Activated naive CD8-positive, alpha-beta T cell treated with anti-CD3 and anti-CD28 coated beads, Interleukin-2, amount 50 U/mL, for 16 hours (primary cell): ENCODE measurements at places on chromosomes 4 and X.

DNA sequence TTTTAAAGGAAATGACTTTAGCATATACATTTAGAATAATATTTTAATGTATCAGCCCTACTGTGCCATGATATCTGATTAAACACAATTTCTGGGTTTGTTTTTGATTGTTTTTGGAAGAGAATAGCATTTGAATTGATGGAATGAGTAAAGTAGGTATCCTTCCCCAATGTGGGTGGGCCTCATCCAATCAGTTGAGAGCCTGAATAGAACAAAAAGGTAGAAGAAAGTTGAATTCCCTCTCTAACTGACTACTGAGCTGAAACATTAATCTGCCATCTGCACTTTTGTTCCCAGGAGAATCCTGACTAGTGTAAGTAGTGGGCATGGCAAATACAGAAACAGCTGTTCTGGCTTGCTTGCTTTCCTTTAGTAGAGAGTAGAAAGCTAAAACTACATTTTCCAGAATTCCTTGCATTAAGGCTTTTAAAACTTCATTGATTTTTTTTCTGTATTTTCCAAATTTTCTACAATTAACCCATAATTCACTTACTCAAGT, 9.7 kb upstream of the SEC24D start:
- DNase-seq, result no peak

DNA sequence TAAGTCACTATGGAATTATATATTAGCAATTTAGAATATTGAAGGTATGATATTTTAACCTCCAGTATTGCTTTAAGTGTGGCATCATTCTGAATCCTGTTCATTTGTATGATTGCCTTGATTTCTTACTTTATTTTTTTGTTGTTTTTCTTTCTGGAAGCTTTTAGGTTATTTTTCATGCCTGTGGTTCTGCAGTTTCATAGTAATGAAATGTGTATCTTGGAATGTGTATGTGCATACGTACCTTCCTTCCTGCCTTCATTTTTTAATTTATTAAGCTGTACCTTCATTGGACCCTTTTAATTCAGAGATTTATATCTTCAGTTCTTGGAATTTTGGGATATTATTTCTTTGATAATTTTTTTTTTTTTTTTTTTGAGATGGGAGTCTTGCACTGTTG, 22.1 kb downstream of the CPEB2 start:
- DNase-seq, result no peak

DNA sequence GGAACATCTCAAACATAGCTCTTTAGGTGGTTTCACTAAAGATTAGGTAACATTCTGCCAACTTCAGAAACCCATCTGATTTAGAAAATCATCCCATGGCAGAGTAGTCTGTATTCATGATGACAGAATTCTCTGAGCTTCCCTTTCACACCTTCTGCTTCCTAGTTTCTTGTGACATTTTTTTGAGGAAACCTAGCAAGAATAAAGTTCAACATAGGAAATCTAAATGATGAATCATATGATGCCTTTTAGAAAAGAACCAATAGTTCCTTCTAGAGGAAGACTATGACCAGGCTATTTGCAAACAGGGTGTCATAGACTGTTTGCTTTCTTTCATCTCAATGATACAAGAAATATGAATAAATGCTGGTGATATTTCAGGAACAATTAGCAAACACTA, 49.8 kb upstream of the CAMK2D start:
- DNase-seq, result no peak

GRCh38 chr4:18512718-18513117, 491.2 kb upstream of the LCORL start:
- DNase-seq, result no peak

- DNase-seq, result no peak
Observed at GRCh38 chrX:131977619-131978018, 45.5 kb upstream of the STK26 start.

DNA sequence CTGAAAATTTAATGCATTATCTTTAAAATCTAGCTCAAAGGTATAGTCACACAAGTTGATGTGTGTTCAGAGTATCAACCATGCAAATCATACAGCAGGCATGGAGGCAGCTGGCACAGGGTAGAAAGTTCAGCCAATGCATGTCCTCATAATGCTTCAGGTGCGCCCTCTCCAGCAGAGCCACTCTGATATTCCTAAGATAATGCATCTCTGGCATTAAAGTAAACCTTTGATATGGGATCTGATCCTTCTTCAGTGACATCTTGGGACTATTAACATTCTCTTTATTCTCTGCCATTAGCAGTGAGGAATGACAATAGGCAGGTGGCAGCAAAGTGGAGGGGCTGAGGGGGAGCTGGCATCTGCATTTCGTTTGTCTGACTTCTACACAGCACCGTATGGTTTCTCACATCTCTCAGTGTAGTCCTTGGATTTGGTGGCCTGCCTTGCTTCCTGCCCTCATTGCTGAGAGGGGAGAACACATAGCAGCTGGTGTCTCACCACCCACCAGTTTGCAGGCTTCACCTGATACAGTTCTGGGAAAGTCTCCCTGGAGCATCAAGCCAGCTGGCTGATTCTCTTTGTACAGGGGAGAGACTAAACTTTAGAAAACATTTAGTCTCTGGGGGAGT, 168.7 kb upstream of the TBC1D9 start:
- DNase-seq, result no peak

DNA sequence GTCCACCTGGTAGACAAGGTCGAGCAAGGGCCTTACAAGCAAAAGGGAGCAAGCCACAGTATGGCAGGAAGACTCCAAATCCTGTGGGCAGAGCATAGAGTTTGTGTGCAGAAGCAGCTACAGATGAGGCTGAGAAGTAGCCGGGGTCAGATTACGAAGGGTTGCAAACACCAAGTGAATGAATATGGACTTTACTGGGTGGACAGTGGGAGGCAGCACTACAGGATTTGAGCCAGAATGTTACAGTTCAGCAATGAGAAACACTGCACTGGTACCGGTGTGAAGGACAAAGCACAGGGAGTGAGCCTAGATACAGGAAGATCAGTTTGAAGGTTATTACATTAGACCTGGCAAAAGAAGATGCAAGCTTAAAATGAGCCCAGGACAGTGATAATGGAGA, 46.1 kb upstream of the HOPX start:
- DNase-seq, result no peak

DNA sequence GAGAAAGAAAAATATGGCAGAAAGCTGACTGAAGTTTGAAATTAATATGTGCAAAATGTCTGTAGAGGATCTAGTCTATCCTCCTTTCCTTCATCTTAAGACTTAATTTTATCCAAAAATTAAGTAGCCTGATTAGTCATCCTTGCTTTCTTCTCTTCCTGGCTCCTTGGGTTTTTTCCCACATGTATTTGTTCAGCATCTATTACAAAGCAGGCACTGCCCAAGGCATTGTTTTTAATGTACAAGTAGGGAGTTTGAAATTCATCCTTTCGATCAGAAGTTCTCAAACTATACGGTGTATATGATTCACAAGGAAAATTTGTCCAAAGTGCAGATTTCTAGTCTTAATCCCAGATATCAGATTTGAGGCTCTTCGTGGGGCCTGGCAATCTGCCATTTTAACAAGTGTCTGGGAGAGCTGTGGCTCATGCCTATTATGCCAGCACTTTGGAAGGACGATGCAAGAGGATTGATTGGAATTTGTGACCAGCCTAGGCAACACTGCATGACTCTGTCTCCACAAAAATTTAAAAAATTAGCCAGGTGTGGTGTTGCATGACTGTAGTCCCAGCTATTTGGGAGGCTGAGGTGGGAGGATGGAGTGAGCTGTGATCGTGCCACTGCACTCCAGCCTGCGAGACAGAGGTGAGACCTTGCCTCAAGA, 19.4 kb upstream of the YTHDC1 start:
- DNase-seq, result no peak

DNA sequence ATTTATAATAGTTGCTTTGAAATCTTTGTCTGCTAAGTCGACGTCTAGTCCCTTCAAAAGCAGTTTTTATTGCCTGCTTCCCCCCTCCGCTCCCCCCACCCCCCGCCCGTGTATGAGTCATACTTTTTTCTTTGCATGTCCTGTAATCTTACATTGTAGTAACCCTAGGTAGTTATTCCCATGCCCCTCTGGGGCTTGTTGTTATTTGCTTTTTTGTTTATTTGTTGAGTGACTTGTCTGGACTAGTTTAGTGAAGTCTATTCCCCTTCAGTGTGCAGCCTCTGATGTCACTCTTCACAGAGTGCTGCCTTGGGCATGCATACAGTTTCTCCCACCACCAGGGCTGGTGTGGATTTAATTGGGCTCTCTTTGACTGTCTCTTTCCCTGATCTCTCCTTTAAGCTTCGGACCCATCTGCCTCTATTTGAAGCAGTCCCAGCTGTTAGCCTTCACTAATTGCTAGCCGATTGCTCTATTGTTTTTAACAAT, 86.2 kb downstream of the PPEF1 start:
- DNase-seq, result no peak

- no peak for DNase-seq
Observed at GRCh38 chr4:148934926-148935578, 492.8 kb upstream of the NR3C2 start.

GRCh38 chr4:41256740-41257256, at the start of gene UCHL1:
Gene UCHL1 (plus strand): TSS chr4:41256928. CDS start chr4:41256977, 49 bp downstream.
- DNase-seq, result no peak

GRCh38 chr4:114085611-114086345, 106.3 kb upstream of the ARSJ start:
- DNase-seq, result no peak

DNA sequence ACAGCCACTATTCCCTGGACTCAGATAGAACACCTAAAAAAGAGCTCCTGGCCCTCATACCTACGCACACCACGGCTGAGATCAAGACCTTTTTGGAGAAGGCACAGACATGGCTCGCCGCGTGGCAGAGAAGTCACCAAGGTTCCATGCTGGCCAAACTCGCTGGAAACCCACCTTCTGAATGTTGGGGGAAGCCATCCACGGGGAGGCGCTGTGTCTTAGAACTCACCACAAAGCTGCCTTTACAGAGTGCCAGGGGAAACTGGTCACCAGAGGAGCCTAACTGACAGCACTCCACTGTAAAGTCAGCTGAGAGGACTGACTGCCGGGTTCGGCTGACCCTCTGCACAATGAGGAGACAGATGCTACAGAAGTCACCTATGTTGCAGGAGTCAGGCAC, 97.9 kb downstream of the NEUROG2 start:
- no peak for DNase-seq

DNA sequence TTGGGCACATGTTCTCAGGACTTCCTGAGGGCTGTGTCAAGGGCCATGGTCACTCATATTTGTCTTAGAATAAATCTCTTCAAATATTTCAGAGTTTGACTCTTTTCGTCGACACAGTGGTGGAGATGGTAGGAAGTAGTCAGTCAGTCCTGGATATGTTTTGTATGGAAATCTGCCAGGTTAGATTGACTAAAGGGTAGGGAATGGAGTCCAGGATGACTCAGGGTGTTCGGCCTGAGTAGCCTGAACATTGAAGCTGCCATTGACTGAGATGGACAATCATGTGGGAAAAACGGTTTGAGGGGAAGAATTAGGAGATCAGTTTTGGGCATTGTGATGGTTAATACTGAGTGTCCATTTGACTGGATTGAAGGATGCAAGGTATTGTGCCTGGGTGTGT, 177.1 kb upstream of the CENPE start:
- no peak for DNase-seq

DNA sequence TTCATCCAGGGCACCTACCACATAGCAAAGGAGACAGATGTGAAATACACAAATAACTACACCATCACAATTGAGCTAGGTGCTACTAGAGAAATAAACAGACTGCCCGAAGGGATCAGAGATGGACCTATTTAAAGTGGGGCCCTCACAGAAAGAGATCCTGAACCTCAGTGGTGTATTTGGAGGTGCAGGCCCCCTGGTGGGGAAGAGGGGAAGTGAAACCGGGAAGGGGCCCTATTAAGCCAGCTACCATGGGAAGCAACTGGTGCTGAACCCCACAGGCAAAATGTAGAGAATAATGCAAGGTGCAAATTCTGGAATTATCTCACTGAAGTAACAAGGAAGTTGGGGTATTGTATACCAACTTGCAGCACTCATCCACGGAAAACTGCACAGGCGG, 78.6 kb upstream of the FAM9A start:
- no peak for DNase-seq

- no peak for DNase-seq
Observed at GRCh38 chrX:148363471-148364235, 136.8 kb upstream of the AFF2 start.

DNA sequence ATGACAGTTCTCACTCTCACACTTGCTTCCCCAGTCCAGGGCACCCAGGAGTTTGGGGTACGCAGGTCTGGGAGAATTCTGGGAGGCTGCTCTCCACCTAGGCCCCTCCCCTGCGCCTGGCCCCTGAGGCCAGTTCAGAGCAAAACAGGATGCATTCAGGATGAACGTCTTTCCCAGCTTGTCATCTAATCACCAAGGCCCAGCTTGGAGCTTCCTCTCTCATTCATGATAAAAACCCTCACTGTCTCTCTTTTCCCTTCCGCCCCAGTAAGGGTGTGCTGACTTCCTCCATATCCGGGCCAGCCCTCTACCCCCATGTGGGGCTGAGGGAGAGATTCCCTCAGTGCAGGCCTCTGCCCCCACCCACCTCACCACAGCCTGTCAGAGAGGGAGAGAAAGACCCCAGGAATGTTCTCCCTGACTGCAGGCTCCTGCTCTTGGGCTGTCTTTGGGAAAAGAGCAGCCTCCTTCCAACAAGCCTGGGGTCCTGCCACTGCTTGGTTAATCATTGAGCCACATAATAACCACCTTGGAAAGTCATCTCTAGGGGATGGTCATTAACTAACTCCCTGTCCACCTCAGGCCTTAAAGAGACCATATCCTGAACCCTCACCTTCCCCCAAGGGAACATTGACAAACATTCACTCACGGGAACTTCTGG, 50.1 kb downstream of the STARD8 start:
- DNase-seq, result no peak

- DNase-seq, result peak; percentile 68
Observed at GRCh38 chrX:119468551-119469312, 488 bp downstream of the SLC25A5 start.

- no peak for DNase-seq
Observed at GRCh38 chr4:1543976-1544375, 137.7 kb upstream of the NKX1-1 start.

DNA sequence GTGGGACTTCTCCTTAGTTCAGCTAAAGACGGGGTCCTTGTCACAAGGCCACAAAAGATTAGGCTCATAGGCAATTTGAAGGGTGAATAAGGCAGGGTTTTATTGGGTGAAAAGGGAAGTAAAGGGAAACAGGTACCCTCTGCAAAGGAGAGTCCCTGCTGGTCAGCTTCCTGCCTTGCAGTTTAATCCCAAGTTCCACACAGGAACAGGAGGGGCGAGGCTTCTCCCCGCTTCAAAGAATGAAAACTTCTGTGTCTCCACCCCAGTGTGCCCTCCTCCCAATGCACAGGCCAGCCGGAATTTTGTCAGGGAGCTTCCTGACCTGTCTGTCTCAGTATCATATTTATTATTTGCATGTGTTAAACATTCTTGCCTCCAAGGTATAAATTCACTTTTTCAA, 37.1 kb downstream of the ITM2A start:
- DNase-seq, result no peak
